ENCODE measurements at places on chromosomes 11 and 22.

DNA sequence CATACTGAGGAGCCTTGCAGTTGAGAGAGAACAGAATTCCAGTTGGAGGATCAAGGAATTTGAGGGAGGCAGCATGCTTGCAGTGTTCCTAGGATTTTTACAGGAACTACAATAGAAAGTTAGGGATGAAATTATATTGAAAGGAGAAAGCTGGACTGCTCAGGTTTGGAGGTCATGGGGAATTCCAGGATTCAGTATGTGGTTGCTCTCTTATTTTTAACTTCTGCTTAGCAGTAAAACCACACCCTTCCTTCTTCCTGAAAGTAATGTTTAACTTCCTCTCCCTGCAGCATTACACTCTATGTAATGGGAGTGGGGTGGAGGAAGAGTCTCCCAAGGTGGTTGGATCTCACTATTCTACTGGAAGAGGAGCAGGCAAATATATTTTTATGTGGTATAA lies 31.3 kb downstream of the CTNND1 start:
- DNase-seq = no peak

DNA sequence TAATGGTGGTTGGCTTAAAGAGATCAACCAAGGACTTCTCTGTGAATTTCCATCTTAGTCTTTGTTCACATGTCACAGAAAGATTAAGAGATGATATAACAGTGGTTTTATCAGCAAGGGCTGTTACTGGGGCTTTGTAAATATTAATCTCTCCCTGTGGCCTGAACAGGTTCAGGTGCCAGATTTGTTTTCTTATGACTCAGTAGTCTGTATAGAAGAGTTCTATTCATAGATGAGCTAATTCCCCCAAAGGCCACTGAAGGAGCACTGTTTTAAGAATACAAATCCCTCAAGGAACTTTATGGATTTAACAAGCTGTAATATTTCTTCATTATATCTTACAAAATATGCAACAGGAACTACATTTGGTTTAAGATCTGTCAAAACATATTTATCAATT lies 50.4 kb downstream of the TCP11L1 start:
- no peak for DNase-seq

DNA sequence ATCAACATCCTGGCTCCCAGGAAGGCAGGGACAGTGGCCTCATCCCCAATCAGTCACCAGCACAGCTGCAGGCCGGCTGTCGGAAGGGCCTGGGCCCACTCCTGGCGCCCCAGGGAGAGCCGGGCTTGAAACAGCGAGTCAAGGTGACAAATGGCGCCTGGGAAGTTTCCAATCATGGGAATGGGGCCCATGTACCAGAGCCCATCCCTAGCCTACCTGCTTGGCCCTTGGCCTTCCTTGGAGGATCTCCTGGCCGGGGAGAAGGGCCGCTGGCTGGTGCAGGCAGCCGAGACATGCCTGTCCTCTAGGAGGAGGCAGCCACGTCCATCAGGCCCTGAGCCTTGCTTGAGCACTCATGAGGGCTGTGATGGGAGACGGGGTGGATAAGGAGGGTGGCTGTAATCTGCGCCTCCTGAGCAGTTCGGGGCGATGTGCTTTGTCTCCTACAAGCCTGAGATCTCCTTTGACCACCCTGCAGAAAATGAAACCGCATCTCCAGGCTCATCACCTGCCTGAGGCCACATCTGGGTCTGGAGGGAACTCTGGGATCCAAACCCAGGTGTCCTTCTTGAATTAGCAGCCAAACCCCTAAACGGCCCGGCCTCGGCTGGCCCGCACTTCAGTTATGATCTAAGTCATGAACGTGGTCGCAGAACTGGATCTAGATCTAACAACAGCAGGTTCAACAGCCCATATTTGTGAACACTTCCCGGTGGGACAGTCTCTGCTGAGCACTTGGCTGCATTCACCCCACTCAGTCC lies 862.0 kb downstream of the TBC1D22A start:
- no peak for DNase-seq

- DNase-seq = no peak
Observed at GRCh38 chr11:100687630-100688395, 725 bp downstream of the ARHGAP42 start.

- DNase-seq = peak; percentile 84
Observed at GRCh38 chr11:68099474-68100405, 21.4 kb downstream of the CHKA start.

- DNase-seq = no peak
Observed at GRCh38 chr11:60948250-60948649, 3.7 kb downstream of the SLC15A3 start.

- no peak for DNase-seq
Observed at GRCh38 chr11:62075438-62075837, 48.4 kb upstream of the INCENP start.

- no peak for DNase-seq
Observed at GRCh38 chr11:95563173-95563572, 226.4 kb downstream of the FAM76B start.

GRCh38 chr11:111465400-111465799 lies 46.8 kb downstream of the BTG4 start:
- no peak for DNase-seq

DNA sequence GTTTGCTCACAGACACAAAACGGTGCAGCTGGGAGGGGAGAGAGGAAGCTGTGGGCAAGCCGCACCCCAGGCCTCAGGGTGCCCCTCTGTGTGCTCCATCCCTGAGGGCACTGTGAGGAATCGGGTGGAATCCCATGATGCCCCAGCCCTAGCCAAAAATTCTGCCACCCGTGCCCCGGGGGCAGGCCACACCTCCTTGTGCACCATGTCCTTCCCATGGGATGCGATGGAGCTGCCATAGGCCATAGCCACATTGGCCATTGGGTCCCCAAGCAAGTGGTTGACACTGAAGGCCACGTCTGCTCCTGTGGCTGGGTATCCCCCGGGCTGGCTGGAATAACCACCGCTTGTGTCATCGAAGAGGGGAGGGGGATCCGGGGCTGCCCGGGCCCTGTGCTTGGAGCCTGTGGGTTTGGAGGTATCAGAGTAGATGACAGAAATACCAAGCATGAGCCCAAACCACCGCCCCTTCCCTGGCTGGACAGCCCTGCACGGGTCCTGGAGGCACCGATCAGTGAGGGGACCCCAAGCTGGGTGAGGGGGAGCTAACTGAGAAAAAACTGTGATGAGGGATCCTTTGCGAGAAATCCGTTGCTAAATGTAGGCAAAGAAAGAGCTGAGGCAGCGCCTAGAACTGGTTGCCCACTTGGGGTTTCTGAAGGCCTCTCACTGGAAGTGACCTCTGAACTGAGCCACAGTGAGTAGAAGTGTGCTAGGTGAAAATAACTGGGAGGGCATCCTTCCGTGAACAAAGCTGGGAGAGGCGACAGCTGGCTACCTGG lies 863 bp downstream of the YIF1A start:
- DNase-seq = no peak

DNA sequence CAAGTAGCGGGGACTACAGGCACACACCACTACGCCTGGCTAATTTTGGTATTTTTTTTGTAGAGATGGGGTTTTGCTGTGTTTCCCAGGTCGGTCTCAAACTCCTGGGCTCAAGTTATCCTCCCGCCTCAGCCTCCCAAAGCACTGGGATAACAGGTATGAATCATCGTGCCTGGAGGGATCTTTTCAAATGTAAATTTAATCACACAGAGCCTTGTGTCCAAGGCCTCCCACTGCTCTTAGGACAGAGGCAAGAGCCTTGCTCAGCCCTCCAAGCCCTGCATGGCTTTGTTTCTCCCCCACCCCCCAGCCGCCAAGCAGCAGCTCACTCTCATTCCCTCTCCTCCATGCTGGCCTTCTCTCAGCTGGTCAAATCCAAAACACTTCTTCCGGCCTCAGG lies 75.3 kb upstream of the CREB3L1 start:
- DNase-seq = no peak

DNA sequence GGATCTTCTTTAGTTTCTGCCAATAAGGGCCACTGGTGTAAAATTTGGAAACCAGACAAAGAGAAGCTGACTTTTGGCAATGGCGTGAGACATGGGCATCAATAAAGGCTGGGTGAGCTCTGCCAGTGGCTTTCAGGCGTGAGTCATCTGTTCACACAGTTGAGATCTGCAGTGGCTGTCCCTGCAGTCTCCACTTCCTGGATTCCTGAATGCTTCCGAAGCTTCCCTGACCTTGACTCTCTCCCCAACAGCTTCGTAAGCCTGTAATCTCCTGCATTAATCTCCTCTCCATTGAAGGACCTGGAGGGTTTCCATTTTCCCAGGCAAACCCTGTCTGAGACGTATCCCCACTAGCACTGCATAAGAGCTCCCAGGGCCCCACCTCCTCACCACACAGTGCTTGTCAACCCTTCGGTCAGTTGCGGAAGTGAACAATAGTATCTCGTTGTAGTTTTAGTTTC lies 574.7 kb downstream of the TBC1D22A start:
- DNase-seq = no peak

DNA sequence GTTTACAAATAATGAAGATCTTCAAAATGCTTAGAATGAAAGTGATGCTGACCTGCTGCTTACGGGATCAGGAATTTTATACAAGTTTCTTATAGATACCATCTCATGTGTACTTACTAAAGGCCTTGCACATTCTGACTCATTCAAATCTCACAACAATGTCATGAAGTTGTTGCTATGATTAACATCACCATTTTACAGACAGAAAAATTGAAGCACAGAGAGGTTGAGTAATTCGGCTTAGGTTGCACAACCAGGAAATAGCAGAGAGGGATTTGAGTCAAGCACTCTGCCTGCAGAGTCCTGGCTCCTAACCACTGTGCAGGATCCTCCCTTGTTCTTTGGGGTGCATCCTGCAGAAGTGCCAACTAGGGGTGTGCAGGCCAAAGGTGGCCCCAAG lies 471.9 kb downstream of the MIAT start:
- no peak for DNase-seq

DNA sequence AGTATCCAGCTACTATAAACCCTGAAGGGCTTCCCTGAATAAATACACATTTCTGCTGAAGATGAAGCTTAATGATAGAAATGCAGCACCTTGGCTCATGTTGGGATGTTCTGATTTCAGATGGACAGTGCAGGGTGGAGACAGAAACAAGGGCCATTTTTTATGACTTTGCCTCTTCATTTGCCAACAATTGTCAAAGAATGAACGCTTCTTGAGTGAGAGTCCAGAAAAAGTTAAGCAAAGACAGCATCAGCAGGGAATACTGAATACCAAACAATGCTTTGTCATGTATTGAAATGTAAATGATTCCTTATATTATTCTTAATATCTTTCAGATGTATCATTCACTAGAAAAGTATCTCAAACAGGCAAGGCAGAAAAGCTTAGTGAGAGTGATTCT lies 84.9 kb downstream of the TRPC6 start:
- DNase-seq = no peak

DNA sequence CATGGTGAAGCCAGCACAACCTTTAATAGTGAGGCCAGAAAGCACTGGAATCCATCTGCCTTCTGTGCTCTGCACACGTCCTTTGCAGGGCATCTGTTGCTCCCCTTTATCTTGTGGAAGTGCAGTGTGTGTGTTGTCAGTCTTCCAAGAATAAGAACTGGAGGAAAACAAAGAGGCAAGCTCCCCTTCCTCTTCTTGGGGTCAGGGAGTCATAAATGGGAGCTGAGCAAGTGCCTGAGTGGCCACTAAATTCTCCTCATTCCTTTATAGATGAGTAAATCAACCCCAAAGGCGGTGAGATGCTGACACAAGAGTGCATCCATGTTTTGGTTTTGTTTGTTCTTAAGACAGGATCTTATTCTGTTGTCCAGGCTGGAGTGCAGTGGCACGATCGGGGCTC lies 38.3 kb downstream of the WT1 start:
- no peak for DNase-seq

GRCh38 chr22:43392385-43392989 lies 19.3 kb upstream of the MPPED1 start:
- DNase-seq = no peak

GRCh38 chr11:127461241-127462064 lies 460.9 kb upstream of the KIRREL3 start:
- DNase-seq = no peak

DNA sequence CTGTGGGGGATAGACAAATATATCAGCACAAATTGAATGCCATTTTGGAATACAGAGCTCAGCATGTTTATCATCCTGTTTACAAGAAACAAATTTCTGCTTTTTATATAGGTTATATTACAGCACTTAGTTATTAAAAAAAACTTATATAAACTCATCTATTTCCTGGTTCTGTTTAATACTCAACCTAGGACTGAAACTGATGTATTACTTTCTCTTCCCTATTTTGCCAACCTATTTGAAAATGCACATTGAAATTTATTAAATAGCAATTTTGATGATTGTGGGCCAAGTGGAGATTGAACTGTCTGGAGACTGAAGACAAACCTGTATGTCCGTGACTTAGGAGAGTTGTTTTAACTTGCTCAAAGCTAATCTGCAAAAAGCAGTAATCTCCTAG lies 288.3 kb upstream of the ANO3 start:
- no peak for DNase-seq

- no peak for DNase-seq
Observed at GRCh38 chr11:121829159-121829643, 286.8 kb downstream of the BLID start.

DNA sequence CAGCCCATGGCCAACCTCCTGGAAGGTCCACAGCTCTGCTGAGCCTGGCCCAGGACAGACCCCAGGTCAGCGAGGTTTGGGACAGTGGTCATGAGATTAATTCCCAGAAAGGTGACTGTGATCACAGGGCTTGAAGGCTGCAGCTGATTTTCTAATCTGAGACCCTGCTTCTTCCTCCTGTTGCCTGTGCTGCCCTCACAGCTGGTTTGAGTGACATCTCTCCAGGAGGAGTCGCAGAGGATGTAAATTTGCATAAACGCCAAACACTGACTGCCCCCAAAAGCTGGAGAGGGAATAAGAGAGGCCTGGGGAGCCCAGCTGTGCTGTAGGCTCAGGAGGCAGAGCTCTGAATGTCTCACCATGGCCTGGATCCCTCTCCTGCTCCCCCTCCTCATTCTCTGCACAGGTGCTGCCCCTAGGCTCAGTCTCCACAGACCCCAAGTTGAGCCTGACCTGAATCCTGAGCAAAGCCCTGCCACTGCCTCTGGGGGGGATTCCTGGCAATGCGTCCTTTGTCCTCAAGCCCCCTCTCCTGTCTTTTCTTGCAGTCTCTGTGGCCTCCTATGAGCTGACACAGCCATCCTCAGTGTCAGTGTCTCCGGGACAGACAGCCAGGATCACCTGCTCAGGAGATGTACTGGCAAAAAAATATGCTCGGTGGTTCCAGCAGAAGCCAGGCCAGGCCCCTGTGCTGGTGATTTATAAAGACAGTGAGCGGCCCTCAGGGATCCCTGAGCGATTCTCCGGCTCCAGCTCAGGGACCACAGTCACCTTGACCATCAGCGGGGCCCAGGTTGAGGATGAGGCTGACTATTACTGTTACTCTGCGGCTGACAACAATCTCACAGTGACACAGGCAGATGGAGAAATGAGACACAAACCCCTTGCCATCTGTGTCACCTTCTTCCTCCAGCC lies 23.8 kb downstream of the GGTLC2 start:
- DNase-seq = no peak

- no peak for DNase-seq
Observed at GRCh38 chr11:1178201-1178885, 20.6 kb downstream of the MUC5AC start.

GRCh38 chr22:48297296-48297695 lies 1530.4 kb downstream of the BRD1 start:
- no peak for DNase-seq

GRCh38 chr11:44877571-44878497 lies 72.8 kb downstream of the TP53I11 start:
- no peak for DNase-seq

GRCh38 chr22:43488031-43488866 lies 76.4 kb downstream of the MPPED1 start:
- DNase-seq = no peak

- peak; percentile 47 for DNase-seq
Observed at GRCh38 chr11:10302359-10302743, 2.5 kb upstream of the ADM start.

- DNase-seq = no peak
Observed at GRCh38 chr22:49617866-49618676, 209.6 kb downstream of the BRD1 start.

GRCh38 chr11:76620489-76620888 lies 50.1 kb downstream of the LRRC32 start:
- DNase-seq = no peak
